Posterior cingulate gyrus (tissue), 11 donors: ENCODE measurements at places on chromosomes 7 and 10.

GRCh38 chr7:6623589-6624245, 8.3 kb downstream of the ZNF853 start:
- no peak for DNase-seq

DNA sequence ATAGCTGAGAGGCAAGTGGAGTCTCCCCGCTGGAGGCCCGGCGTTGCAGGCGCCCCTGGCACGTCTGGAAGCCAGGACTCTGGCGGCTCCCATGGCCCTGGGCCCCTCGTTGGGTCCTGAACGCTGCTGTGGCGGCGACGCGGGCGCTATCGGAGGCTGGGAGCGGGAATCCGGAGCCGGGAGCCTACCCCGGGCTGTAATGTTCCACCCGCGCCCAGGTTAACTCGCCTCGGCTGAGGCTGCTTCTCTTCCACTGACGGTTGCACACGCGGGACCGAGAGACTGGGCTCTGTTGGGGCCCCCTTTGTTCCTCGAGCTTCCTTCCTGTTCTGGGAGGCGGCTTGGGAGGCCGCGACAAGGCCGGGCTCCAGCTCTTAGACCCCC, 1.3 kb upstream of the HOXA5 start:
- DNase-seq, result no peak

DNA sequence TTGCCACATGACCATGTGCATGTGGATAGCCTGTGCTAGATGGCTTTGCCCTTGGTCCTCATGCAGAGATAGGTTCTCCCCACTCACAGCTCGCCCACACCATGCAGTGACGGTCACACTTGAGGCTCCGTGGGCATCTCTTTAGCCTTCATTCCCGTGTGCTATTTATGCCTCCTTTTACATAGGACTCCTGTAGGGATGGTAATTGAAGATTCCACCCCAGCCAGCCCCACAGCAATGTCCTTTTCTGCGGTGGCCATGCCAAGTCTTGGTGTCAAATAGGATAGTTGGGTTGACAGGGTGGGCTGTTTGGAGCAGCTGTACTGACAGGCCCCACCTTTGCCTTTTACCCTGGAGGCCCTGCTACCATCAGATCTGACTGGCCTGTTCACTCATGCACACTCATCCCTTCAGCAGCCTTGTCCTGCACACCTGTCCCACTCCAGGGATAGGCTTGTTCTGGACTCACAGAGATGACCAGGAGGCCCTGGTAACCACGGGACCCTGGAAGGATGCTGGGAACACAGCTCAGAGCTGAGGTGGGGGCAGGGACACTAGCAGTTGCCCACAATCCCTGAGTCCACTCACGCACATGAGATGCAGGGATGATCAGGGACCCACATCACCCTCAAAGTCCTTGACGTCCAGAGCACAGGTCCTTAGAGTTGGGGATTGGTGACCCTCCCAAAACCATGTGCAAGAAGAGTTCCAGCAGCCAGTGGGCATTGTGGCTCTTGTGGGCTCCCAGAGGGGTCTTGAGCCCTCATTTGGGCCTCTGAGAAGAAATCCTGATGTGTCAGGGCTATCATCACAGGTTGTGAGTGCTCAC, 71.2 kb downstream of the ADCY1 start:
- DNase-seq, result no peak

DNA sequence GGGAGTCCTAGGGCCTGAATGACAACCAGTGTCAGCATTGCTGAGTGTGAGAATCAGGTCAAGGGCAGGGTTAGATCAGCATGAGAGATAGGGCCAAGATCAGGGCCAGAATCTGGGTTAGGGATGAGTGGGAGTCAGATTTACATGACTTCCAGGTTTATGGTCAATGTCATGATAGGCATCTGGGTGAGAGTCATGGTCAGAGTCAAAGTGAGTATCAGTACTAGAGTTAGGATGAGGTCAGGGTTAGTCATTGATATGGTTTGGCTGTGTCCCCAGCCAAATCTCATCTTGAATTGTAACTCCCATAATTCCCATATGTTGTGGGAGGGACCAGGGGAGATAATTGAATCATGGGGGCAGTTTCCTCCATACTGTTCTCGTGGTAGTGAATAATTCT, 12.3 kb downstream of the MRPS24 start:
- DNase-seq, result no peak

GRCh38 chr10:48805848-48806247, 121.2 kb downstream of the WDFY4 start:
- DNase-seq, result no peak

- DNase-seq, result no peak
Measured at GRCh38 chr10:78957471-78958039, 111.2 kb upstream of the ZMIZ1 start.

GRCh38 chr7:157613575-157614322, 276.9 kb downstream of the DNAJB6 start:
- no peak for DNase-seq

- no peak for DNase-seq
Measured at GRCh38 chr7:124489925-124490324, 275.7 kb downstream of the GPR37 start.

- DNase-seq, result no peak
Measured at GRCh38 chr10:43811871-43812270, 163.2 kb upstream of the ZNF32 start.
